ENCODE measurements at places on chromosomes 2 and 18.

DNA sequence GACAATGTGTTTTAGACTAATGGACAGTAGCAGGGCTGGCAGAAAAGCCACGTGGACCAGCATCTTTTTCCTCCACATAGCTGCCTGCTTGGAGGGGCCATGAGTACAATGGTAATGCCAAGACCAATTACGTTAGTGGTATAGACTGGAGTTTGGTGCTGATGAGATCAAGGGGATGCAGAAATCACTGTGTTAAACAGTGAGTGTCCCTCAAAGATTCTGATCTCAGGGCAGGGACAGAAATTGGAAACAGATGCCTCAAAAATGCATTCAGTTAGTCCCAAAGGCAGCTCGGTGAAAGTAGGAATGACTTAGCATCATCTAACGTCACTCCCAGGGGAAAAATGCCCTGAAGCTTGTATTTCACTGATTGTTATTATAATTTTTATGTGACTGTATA, 72.4 kb downstream of the SLC16A14 start:
- peak; percentile 88 for DNase-seq

DNA sequence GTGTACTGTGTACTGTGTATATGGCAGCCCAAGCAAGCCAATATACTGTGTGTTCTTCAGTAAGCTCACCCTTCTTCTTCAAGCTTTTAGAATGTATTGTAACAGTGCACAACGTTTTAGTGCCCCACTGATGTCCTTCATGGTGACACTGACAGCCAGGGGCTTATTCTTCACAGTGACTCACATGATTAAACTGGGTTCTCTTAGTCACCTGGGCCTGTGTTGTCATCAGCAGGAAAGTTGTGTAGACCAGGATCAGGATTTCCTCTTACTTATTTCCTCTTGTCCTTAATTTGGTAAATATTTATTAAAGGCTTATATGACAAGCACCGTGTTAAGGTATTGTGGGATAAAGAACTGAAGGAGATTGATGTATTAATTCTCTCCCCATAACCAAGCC, 67.9 kb upstream of the THOC1 start:
- DNase-seq, result no peak

GRCh38 chr2:86800856-86801567, 10.3 kb upstream of the CD8A start:
- no peak for DNase-seq

- no peak for DNase-seq
These were observed 11.3 kb downstream of the MLPH start for GRCh38 chr2:237498341-237498740.

DNA sequence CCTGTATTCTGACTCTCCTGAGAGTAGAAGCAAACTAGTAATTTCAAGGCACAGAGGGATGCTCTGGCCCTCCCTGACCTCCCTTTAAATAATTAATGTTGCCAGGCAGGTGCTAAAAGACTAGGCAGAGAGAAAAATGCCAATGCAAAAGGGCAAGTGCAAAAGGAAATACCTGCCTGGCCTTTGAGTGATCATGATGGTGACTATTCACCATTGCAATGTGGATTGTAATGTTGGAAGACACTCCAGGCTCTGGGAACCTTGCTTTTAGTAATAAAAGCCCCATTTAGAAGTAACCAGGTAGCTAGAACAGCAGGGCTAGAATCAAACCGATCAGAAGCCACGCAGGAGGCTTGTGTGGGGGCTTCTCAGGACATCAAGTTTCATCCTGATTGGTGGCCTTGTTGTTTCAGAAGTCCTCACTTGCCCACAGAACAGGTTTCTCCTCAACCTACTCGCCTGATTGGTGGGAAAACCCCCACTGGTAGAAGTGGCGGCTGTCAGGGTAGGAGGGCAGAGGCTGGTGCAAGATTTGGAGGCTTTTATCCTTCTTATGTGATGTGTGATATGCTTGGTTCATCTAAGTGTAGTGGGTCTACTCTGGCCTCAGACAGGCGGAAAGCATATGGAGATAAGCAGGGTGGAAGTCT, 16.0 kb upstream of the CHRNA1 start:
- DNase-seq, result no peak

- no peak for DNase-seq
These were observed 33.9 kb upstream of the IKZF2 start for GRCh38 chr2:213185147-213185822.

DNA sequence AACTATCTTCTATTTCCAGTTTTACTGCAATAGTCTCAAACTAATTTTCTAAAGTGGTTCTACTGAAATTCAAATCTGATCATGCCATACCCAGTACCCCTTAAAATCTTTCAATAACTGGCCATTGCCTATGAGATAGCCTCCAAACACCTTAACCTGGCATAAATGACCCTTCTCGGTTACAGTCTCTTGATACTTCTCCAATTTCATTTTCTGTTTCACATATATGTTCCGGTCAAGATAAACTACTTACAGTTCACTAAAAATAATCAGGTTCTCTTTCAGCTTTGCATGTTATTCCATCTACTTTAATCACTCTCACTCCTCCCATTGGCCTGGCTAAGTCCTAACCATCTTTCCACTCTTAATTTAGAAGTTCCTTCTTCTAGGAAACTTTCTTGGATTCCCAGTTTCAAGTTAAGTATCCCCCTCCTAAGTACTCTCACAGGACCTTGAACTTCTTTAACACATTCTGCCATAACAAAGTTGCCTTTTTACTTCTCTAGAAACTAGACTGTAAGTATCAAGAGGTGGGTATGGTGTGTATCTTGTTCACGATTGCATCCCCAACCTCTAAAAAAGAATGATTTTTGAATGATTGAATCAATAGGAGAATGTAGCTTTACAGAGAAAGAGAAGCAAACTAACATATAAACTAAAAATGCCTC, 110.2 kb upstream of the RBBP8 start:
- no peak for DNase-seq

- DNase-seq, result no peak
These were observed 105.6 kb upstream of the SALL3 start for GRCh38 chr18:78873926-78874500.

GRCh38 chr2:241996100-241996499, 126.6 kb downstream of the RTP5 start:
- DNase-seq, result no peak

GRCh38 chr2:239386872-239387445, 13.9 kb downstream of the HDAC4 start:
- no peak for DNase-seq

DNA sequence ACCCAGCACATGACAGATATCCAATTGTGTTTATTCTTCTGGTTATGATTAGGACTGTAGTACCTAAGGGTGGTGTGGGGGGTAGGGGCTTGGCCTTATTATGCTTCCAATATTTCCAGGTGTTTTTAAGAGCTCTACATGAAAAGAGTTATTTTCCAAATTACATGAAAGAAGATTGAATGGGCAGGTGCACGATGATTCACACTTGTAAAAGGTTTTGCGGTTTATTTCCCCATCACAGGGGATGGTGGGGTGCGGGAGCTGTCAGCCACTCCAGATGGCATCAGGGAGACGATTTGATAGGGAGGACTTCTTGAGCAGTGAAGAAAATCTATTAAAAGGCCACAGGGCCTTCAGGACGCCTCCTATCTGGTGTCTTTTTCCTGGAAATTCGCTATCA, 15.1 kb upstream of the CCBE1 start:
- no peak for DNase-seq

- peak; percentile 67 for DNase-seq
These were observed 204.5 kb upstream of the LRATD1 start for GRCh38 chr2:14428056-14428455.

- no peak for DNase-seq
These were observed 128.0 kb downstream of the ARL4C start for GRCh38 chr2:234368861-234369261.

DNA sequence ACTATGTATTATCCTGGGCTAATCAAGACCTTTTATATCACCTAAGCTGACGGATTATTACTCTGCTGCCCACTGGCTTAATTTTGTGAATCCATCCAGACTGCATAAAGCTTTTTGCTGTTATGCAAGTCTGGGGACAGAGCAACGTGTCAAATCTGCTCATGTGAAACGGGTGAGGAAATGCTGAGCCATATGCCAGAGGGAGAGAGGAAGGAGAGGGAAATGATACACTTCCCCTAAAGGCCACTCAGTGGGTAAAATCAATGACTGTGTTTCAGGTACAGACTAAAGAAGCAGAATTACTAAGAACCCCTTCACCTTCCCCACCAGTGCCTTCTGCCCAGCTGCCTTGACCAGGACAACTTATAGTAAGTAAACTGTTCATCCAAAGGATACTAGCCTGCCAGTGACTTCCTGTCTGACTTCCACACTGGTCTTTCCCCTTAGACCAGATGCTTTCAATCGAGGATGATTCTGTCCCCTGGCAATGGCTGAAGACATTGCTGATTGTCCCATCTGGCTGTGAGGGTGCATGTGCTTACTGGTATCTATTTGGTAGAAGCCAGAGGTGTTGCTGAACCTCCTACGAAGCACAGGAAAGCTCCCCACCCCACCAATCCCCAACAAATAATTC, 43.0 kb downstream of the STAT1 start:
- DNase-seq, result no peak

DNA sequence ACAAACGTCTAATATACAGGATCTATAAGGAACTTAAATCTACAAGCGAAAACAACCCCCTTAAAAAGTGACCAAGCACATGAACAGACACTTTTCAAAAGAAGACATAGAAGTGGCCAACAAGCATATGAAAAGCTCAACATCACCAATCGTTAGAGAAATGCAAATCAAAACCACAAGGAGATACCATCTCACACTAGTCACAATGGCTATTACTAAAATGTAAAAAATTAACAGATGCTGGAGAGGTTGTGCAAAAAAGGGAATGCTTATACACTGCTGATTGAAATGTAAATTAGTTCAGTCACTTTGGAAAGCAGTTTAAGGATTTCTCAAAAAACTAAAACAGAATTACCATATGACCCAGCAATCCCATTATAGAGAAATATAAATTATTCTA, 1148.5 kb upstream of the FAM98A start:
- DNase-seq, result no peak

DNA sequence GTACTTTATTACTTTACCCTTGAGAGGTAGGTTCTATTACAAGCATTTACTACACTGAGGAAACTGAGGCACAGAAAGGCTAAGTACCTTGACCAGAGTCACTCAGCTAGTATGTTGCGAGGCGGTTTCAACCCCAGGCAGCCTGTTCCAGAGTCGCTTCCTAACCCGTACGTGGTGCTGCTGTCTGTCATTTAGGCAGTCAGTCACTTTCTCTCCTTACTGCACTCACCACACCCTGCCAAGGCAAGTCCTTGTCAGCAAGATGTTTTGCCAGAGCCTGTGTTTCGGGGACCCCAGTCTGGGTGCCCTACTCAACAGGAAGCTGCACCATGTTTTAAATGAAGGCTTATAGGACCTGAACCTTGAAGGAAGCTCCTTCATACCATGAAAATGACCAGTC, 174.9 kb downstream of the TPGS2 start:
- no peak for DNase-seq

GRCh38 chr18:1370552-1370951, 465.9 kb downstream of the ADCYAP1 start:
- DNase-seq, result no peak

- no peak for DNase-seq
These were observed 422.3 kb downstream of the ZEB2 start for GRCh38 chr2:144097440-144098225.

DNA sequence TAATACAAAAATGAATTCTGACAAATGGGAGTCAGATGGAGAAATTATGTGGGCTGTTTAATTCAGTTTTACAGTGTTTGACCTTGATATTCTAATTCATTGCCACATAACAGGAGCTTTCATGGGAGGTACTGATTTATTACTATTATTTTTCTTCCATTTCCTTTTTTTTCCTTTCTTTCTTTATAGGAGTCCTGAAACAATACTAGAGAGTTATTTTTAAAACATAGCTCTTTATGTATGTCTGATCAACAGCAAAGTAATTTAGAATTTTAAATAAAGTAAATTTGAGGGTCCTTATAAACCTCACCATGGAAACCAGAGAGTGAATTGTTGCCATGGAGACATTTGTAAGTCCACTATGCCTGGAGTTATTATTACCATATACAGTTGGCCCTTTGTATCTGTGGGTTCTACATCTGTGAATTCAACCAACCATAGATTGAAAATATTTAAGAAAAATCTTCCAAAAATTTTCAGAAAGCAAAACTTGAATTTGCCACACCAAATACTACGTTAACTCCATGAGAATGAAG, 40.9 kb upstream of the PPP4R1 start:
- no peak for DNase-seq

GRCh38 chr2:216015722-216016464, 2.5 kb upstream of the MREG start:
- DNase-seq, result no peak

DNA sequence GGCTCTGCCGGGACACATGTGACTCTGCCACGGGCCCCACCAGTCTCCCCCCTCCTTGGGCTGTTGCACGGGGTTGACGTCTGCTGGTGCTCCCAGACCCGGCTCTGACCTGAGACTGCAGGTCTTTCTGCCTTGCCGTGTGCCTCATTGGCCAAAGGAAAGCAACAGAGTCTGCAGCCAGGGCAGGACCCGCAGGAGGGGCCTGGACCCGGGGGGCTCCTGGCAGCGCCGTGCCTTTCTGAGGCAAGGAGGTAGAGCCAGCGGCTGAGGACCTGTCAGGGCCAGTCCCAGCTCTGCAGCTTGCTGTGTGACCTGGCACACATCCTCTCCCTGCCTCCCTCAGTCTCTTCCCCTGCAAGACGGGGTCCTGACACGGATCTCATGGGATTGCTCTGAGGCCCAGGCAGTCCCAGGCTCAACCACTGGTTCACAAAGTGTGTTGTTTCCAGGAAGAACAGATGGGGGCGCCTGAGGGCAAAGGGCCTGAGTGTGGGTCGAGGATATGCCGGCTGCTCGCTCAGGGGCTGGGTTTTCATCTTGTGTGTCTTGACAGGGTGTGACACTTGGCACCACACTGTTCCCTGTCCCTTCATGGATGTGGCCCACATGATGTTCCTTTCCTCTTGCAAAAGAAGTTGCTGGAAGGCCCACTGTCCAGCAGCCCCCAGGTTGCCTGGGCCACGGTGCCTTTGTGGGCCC, 9.0 kb downstream of the CAPN10 start:
- no peak for DNase-seq

GRCh38 chr2:160144280-160144990, 55.6 kb downstream of the ITGB6 start:
- DNase-seq, result no peak

DNA sequence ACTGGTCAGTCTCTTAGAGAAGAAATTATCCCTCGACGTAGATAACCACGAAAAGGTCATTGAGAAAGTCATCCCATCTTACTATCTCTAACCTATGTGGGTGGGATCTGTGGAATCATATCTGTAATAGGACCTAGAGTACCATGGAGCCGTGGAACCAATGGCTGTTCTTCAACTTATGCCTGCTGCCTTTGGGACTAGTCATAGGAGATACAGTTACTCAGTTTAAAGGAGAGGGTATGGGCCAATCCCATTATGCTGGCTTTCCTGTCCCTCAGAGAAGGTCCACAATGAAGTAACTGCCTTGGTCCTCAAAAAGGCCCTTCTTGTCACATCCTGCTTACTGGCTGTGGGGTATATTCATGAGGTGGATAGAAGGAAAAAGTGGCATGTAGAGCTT, 77.5 kb downstream of the FEZ2 start:
- DNase-seq, result no peak
